ENCODE measurements at places on chromosomes 4 and X.

DNA sequence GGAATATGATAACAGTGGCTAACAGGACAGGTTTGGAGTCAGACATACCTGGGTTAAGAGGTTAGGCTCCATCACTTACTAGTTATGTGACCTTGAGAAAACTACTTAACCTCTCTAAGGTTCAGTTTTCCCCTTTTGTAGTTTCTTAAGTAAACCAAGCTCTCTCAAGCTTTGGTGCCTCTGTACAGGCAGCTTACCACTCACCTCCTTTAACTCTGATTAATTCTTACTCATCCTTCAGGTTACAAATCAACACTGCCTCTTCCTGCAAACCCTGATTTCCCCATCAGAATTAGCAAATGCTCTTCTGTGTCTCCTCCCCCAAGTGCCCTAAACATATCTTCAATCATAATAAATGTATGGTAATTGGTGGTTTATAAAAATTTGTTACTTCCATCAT is 3.5 kb upstream of the SERTM2 start:
- no peak for DNase-seq

DNA sequence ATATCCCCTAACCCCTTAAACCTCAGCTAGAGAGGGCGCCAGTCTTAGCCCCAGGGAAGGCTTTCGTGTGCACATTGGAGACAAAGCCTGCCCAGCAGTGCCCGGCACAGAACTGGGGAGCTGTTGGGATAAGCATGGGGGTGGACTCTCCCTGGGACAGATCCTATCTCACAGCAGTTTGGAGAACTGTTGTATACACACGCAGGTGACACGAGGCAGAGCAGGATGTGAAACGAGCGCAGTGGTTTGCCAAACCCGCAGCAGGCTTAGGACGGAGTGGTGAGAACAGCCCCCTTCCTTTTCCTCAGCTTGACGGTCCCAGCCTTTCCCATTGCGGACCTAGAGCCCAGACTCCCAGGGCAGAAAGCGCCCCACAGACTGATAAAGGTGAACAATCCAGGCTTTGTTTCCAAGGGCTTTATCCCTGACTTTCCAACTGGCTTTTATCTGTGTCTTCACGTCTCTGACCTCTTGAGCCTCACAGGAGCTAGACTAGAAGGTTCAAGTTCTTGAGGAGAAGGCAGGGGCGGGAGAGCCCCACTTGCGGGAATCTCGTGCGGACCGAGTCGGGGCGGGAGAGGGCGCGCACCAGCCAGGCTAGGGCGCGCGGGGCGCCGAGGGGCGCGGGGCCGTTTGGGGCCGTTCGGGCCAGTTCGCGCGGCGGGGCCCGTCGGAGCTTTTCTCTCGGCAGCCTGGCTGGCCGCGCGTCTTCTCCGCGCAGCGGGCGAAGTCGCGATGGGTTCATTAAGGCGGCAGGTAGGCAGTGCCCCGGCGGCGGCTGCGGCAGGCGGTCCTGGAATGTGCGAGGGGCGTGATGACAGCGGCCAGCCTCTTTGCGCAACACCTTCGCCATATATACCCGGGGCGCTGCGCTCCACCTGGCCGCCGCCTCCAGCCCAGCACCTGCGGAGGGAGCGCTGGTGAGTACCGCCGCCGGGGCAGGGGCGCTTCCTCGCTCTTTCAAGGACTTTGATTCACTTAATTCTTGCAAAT is at the start of gene SLC34A2:
Gene SLC34A2, plus strand, starts transcription at position 881 of the 993 bp plus-strand sequence. CDS start 6,650 bp downstream, outside the sequence.
- peak; percentile 66 for DNase-seq

DNA sequence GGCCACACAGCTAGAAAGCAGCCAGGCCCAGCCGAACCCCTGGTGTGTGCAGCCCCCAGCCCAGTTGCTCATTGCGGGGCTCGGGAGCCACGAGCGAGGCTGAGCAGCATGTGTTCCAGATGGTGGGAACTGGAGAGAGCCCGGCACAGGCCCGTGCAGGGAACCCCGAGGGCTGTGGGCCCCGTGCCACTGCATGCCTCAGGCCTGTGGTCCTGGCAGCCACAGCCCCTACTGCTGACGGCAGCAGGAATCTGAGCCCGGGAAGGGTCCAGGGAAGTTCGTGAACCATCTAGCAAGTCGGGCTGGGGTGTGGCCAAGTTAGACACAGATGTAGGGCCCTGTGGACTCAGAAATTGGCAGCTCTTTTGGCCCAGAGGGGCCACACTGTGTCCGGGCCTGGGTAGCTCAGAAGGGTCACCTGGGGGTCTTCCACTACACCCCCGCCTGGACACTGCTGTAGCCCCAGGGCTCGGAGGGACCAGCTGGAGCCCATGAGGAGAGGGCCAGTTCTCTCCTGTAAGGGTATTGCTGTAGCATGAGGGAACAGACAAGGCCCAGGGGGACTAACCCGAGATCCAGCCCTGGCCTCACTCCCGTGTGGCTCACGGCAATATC is 12.1 kb downstream of the HTRA3 start:
- DNase-seq = no peak

- no peak for DNase-seq
Observed at GRCh38 chr4:40322811-40323210, 12.3 kb upstream of the CHRNA9 start.

DNA sequence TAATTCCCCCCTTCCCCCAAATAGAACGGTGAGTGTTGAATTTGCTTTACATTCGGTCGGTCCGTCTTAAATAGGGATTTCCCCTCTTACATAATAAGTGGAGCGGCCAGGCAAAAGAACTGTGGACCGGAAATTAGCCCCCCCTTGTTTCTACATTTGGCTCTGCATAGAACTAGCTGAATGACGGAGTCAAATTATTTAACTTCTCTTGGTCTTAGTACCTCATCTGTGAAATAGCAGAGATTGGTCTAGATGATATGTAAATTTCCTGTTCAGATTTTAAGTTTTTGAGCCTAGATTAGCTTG is 1.3 kb downstream of the SPATA18 start:
- peak; percentile 22 for DNase-seq

DNA sequence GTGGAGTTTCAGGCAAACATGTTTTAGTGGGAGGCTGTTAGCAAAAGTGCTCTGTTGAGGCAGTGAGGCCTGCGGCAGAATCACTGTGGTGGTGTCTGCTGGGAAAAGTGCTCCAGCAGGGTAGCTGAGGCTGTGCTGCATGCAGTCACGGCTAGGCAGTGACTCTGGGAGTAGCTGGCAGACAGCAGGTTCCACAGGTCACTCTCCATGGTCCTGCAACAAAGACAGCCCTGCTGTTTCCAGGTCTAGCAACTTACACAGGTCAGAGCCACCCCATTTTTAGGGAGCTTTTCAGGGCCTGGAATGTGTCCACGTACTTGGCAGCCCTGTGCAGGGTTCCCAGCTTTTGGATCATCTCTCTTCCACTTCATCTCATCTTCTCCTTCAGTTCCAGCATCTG is 184.3 kb downstream of the NAA11 start:
- no peak for DNase-seq

DNA sequence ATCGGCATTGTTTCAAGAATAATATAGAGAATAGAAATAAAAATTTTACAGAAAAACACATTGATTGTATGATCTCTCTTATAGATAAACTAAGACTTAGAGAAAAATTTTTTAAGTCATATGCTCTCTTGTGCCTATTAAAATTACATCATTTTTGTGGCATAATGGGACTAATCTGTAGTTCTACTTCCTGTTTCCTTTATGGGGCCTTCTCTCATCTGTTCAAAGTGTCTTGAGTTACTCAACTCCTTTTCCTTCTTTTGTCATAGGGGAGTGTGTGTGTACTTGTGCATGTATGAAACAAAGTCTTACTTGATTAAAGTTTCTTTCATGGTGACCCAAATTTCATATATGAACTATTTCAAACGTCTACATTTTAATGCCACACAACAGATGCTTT is 1448.9 kb upstream of the TENM3 start:
- no peak for DNase-seq

- no peak for DNase-seq
Observed at GRCh38 chr4:5921101-5921980, 28.5 kb upstream of the CRMP1 start.

GRCh38 chrX:71615954-71616353 is 2.4 kb downstream of the CXCR3 start:
- DNase-seq = no peak

DNA sequence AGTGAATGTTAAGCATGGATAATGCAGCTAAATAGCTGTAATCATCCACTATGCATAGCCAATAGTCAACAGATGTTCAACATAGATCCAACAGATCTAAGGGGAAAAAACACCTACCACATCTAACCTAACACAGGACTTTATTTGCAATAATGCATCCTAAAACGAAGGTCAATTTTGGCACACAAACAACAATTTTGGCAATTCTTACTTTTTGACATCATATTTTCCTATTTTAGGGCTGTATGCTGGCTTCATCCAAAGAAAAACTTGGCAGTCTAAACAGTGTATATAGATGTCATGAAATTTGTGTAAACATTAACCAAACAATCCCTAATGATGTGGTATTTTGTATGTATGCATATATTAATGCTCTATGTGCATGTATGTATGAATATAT is 33.2 kb downstream of the UNC5C start:
- no peak for DNase-seq

DNA sequence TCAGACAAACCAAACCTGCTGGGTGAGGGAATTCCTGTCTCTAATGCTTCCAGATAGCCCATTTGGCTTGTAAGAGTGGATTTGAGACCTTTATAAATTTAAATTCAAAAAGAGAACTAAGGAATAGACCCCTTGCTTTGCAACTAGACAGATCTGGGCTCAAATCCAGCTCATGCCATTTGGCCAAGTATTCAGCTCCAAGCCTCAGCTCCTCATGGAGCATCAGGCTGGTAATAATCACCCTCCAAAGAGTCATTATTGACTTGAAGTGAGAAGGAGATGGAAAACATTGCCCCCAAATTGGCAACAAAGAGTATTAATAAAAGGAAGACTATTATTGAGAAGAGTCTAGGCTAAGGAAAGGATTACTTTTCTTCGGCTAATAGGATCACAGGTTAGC is 134.7 kb downstream of the PDE5A start:
- no peak for DNase-seq

DNA sequence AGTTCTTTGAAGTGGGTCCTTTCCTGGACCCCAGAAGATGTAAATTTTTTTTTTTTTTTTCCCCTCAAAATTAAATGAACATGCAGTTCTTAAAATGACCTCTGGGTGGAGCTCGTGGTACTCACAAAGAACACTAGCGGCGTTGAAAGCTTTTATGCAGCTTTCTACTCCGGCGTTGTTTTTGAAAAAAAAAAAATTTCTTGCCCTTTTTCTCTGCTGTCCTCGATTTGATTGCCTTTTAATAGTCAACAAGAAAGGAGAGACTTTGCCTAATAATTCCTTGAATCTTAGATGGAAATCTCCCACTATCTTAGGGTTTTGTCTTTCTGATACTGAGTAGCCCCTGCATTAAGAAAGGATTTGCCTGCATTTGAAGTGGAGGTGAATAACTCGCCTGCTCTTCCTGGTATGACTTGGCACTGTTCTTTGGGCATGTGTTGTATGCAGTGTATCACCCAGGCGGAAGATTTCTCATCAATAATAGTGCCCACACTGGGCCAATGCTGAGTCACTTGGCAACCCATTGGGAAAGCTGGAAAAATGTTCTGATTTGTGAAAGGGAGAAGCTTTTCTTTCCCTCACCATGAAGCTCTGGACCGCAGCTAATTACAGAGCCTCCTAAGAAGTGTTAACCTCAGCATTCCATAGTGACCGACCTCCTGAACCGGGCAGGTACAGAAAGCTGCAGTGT is 104.0 kb downstream of the PHEX start:
- peak; percentile 69 for DNase-seq

DNA sequence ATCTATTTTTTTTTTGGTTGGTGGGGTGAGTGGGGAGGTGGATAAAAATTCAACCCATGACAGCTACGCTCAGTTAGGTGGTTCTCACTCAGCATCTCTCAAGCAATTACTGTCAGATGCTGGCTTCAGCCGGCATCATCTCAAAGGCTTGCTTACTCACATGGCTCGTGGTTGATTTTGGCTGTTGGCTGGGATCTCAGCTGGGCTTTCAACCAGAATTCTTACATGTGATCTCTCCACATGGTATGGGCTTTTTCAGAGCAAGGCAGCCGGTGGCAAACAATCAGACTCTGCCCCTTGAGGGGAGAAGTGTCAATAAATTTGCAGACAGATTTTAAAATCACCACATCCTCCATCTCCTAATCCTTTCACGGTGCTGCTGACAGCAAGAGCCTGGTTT is 47.2 kb downstream of the SLC34A2 start:
- no peak for DNase-seq

- DNase-seq = peak; percentile 59
Observed at GRCh38 chrX:46376246-46376885, 168.9 kb downstream of the ZNF674 start.

DNA sequence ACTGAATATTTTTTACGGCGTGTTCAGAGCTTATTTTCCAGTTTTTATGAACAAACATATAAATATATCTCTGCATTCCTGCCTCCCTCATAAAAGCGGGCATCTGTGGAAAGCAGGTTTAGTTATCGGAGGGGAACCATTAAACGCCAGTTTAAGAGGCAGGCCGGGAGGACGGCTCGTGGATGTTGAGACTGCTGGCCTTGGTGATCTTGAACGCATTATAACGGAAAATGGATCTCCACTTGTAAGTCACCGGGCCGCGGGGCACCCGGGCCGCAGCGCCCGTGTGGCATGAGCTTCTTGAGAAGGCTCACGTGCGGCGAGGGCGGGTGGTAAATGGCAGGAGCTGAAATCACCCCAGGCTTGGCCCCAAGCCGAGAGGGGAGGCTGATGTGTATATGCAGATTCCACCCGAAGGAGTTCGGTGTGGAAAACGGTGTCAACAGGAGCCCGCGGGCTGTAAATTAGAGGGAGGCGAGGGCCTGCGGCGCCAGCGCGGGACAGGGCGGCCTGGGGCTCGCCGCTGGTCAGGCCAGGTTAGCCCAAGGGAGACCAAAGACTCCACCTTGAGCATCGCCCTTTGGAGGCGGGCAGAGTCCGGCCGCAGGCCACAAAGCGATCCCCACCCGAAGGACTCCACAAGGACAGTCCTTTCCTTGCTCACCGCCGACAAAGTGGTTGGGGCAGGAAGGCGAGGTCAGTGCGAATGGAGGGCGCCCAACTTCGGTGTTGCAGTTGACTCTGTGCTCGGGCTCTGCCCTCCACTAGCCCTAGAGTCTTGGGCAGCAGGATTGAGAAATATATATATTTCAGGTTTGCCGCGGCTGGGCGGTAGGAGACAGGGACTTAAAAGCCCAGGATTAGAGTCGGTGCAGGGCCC is 1.3 kb upstream of the HAND2 start:
- no peak for DNase-seq

- DNase-seq = no peak
Observed at GRCh38 chr4:8910100-8910821, 38.6 kb upstream of the HMX1 start.

DNA sequence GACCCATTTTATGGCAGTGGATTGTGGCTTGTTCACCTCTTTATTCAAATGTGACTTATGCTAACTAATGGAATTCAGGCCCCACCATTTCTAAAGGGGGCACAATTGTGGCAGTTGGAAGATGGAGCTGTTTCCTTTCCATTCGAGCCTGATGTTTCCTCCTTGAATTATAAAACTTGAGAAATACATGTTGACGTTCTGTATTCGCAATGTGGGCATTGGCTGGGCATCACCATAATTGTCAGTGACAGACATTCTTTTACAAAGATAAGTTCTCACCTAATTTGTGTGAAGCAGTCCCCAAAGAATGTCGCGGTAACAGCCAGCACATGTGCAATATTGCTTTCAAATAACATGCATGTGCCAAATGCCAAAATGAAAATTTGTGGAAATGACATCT is 1070.2 kb upstream of the TENM3 start:
- no peak for DNase-seq

GRCh38 chrX:47446971-47447370 is 36.1 kb downstream of the ZNF41 start:
- no peak for DNase-seq

GRCh38 chr4:153485359-153485758 is 19.2 kb downstream of the TMEM131L start:
- DNase-seq = no peak

All from NCI-H146 (cell line).